ENCODE measurements at places on chromosomes 16 and 17.

- no peak for DNase-seq
These were observed 1470.1 kb upstream of the GOT2 start for GRCh38 chr16:60204181-60204580.

DNA sequence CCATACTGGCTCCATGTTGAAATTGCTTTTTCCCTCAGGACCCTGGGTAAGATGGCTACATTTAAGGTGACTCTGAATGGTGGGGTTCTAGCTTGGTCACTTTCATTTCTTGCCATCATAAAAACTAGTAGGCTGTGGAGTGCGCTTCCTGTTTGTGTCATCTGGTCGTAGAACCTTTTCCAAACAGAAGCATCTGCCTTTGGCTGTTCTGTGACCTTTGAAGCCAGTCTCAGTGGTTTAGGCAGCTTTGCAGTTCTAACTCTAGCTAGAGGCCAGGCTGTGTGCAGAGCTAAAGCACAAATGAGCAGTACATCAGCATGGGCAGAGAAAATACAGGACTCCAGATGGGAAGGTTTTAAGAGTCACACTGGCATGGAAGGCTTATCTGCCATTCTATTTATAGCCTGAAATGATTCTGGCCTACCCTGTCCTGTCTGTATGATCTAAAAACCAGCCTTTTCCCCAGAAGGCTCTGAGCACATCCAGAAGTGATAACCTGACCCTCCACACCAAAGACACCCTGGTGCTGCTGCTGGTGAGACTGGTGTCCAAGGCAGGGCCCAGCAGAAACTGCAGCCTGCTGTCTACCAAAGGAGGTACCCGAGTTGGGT, 8.6 kb downstream of the ESRP2 start:
- no peak for DNase-seq

GRCh38 chr16:58280146-58280845, 14.5 kb downstream of the PRSS54 start:
- DNase-seq, result no peak

- DNase-seq, result no peak
These were observed 7.8 kb downstream of the MYO15B start for GRCh38 chr17:75595284-75595919.

DNA sequence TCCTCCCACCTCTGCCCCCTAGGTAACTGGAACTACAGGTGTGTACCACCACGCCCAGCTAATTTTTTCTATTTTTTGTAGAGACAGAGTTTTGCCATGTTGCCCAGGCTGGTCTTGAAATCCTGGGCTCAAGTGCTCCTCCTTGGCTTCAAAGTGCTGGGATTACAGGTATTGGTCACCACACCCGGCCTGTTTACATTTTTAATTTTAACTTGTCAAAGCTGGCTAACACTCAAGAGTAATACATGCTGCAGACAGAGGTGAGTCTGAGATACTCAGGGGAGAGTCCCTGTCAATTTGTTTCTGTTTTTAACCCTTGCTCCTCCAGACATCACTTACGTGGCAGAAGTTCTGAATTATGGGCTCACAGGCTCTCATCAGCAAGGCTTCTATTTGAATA, 50.7 kb upstream of the CLEC18B start:
- DNase-seq, result no peak

- no peak for DNase-seq
These were observed 28.7 kb downstream of the DHX38 start for GRCh38 chr16:72122308-72122707.

DNA sequence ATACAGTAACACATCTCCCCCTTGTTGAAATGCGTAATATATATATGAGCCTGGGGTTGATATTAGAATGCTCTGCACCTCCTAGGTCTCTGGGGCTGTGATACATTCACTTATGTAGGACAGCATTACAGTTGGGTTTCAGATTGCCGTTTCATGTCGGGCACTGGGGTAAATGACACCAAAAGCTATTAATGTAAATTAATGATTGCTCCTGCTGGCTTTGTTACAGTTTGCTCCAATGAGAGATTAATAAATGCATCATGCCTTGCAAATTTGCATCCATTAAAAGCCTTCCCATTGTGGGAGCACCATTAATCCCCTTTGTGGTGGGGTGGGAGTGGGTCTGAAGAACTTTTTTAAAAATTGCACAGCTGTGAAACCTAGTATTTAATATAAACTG, 584.4 kb upstream of the EEF2KMT start:
- no peak for DNase-seq

DNA sequence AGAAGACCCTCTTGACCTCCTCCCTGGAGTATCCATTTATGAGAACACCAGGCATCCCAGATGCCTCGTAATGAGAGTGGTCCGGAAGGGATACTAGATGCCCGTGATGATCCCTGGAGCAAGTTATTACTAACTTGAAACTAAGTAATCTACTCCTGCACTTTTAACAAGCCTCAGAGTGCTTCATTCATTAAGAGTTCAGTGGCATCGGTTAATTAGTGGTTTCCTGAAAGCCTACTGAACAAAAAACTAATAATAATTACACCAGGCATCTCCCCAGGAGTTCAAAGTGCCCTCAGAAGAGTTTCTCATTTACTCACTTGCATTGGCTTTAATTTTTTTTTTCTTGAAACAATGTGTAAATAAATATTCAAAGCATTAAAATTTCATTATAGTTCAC, 22.2 kb downstream of the ZNF75A start:
- DNase-seq, result no peak

DNA sequence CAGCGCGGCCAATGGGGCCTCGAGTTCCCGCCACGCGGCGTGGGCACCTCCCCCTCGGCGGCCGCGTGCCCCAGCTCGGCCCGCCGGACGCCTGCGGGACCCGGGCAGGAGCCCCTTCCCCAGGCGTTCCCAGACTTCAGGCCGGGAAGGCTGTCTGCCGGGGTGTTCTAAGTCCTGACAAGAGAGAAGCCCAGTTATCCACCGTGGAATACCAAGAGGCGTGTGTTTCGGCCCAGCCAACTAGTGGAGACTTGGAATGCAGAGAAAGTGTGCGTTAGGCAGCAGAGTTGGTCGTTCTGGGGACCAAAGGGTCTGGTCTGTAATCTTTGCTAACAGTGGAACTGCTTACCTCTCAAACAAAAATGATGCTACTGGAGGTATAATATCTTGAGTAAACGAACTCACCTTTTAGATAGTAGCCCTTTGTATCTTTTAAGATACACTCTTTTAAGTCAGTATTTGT, 251 bp upstream of the HSF5 start:
- no peak for DNase-seq

DNA sequence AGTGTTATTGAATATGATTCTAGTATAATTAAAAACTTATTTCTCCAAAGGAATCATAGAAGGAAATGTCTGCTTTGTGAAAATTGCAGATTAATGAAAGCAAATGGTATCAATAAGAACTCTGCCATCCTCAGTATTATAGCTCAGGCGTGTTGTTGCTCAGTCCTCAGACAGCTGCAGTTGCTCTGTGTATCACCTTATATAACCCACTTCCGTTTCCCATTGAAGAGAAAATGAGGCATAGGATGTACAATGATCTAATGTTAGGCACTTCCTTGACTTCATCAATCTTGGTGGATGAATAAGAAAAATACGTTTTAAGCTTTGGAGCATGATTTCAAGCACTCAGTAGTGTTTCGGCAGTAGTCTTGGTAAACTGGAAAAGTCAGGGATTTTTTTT, 14.1 kb downstream of the MFSD11 start:
- DNase-seq, result no peak

- no peak for DNase-seq
These were observed 28.7 kb downstream of the TAC4 start for GRCh38 chr17:49819138-49819537.

DNA sequence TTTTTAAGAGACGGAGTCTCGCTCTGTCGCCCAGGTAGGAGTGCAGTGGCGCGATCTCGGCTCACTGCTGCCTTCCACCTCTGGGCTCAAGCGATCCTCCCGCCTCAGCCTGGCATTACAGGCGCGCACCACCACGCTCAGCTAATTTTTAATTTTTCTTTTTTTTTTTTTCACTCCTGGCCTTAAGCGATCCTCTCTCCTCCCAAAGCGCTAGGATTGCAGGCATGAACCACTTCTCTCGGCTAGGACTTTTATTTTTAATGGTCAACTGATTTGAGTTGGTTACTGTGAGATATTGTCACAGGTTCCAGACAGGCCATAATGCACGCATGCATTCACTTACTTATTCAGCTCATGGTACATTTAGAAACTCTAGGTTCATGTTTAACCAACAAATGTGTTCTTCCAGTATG, 888 bp downstream of the PIGW start:
- DNase-seq, result no peak

DNA sequence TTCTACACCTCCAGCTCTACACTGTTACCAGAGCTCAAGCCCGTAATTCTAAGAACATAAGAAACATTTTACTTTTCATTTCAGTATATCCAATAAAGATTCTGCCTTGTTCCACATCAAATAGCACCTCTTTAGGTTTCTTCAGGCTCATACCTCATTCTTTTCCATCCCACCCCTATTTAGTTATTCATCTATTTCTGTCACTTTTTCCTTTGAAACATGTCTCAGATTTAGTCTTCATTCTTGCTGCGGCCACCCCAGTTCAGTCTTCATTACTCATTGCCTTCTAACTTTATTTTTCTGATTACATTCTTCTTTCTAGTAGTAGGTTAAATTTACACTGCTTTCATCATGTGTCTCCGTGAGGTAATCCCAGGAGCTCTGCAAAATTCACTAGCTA, 33.5 kb downstream of the PPM1E start:
- DNase-seq, result no peak

- DNase-seq, result no peak
These were observed 107.3 kb downstream of the WWOX start for GRCh38 chr16:78206623-78207223.

GRCh38 chr17:74863420-74864296, 4.0 kb upstream of the GRIN2C start:
- DNase-seq, result no peak

DNA sequence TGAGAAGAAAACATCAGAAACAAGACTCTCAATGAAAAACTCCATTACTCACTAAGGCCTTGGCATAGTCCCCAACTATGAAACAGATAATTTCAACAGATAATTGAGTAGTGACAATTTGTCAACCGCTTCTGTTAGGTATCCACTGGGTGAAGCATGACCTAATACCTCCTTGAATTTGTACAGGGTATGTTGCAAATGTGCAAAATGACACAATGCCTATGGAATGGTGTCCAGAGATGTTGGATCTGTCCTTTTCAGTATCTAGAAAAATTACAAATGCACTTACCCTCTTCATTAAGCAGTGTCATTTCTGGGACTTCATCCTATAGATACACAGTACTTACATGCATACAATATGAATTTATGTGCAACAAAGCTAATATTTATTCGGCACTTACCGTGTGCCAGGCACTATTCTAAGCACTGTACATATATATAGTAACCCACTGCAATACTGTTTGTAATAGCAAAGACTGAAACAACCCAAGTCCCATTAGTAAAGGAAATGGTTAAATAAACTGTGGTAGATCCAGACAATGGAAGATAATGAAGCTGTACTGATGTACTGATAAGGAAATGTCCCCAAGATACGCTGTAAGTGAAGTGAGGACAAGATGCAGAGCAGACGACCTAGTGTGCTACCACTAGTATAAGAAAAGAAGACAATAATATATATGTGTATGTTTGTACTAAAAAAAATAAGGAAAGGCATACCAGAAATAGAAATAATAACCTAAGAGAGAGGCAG, 21.4 kb upstream of the SLC6A4 start:
- no peak for DNase-seq

DNA sequence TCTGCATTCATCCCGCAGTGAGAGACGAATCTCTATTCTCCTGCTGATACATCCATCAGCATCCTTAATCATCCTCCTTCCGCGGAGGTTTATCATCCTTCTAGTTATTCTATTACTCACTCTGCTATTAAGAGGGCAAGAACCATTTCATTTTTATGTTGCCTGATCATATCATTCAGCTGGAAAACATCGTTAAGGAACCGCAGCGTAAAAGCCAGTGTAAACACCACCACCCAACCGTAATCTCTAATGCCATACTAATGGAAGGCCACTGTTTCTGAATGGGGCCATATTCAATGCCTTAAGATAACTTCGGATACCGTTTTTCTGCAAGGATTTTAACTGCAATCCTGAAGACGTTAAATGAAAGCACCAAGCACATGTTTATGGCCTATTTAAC, 36.7 kb upstream of the ERCC4 start:
- DNase-seq, result no peak

GRCh38 chr16:49281843-49282642, 405 bp upstream of the CBLN1 start:
- peak; percentile 83 for DNase-seq

DNA sequence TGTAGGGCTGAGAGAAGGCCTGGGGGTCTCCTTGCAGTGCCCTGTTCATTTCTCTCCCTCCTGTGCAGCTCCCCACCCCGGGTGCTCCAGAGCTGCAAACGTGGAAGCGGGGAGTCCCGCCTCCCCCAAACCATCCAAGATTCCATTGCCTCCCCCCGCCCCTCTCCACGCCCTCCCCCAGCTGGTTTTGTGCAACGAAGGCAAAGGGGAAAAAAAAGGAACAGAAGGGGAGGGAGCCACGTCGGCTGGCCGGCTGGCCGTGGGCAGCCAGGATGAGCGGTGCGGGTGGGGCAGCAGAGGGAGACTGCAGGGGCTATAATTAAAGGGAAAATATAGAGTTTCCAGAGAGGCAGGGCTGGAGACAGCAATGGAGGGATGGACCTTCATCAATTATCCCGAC, 1.7 kb upstream of the COL1A1 start:
- DNase-seq, result no peak

DNA sequence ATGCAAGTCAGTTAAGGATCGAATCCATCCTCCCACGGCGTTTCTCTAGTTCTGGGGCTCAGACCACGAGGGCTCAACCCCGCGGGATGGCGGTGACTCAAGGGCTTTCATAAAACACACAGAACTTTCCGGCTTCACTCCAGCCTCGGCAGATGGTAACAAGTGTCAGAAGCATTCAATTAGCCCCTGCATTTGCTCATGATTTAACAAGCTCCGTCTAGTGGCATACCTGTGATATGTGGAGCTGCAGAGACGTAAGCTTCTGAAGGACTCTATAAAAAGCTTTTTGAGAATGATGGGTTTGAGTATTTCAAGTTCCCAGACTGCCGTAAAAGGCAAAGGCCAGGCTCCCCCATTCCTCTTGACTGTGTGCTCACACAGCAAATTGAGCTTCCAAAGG, 91.3 kb upstream of the SEC14L1 start:
- DNase-seq, result no peak

DNA sequence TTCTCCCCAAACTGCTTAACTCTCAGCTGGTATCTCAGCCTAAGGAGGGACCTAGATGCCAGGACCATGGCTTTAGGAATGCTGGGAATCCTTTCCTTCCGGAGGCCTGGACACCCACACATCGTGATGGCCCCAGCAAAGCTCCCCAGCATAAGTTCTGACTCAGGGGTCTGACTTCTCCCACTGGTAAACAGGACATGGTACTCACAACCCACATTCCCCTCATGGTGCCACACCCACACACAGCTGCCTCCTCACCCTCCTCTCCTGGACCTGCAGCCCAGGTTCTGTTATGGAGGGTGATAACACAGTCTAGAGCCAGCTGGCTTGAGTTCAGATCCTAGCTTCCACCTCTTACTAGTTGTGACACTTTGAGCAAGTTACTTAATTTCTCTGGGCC, 719 bp upstream of the RNF227 start:
- peak; percentile 61 for DNase-seq

GRCh38 chr17:50920891-50921586, 54.9 kb upstream of the TOB1 start:
- no peak for DNase-seq
